ENCODE measurements at places on chromosomes 4 and X. TPM values are rescaled to one million over a fixed set of nuclear protein-coding genes. Genes with fewer than 3 reads are reported as not detected.

The G3BP2 gene
- total RNA-seq: 281 TPM

The GUCY1A1 gene
- total RNA-seq: 0.48 TPM

The COL4A5 gene
- 57.1 TPM for total RNA-seq

The TMEM255A gene
- 4.6 TPM for total RNA-seq

The GAGE12J gene
- not detected for total RNA-seq

The SPATA18 gene
- total RNA-seq: 19.0 TPM

All from astrocyte (in vitro differentiated cells and primary cell).